ENCODE measurements at places on chromosomes 13 and 19. TPM values are rescaled to one million over a fixed set of nuclear protein-coding genes. Genes with fewer than 3 reads are reported as not detected.

DNA sequence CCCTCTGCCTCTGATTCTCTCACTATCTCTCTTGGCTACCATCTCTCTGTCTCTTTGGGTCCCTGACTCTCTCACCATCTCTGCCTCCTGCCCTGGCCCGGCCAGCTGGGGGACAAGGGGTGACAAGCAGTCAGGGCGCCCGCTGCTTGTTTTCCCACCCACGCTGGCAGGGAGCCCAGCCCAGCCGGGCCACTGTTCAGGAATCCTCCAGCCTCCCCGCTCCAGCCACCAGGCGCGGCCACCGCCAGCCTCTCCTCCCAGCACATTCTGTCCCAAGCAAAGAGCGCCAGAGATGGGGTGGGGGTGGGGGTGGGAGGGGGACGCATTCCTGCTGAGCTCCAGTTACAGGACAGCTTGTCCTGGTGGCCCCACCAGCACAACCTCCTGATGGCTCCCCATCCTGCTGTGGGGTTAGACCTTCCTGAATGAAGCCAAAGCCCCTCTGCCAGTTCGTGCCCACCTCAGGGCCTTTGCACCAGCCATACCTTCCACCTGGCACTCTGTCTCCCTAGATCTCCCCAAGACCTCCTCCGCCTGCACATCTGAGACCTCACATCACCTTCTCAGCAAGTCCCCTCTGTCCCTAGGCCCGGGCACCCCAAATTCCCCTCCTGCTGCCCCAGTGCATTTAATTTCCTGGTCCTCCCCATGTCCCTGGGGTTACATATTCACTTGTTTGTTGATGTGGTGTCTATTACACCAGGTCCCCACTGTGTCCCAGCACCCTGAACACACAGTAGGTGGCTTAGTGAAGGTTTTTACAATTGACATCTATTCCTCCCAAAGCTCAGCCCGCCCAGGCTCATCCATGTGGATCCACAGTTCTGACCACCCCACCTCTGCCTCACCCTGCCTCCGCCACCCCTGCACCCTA lies 12.5 kb downstream of the ARRDC2 start:
- no peak for DNase-seq

DNA sequence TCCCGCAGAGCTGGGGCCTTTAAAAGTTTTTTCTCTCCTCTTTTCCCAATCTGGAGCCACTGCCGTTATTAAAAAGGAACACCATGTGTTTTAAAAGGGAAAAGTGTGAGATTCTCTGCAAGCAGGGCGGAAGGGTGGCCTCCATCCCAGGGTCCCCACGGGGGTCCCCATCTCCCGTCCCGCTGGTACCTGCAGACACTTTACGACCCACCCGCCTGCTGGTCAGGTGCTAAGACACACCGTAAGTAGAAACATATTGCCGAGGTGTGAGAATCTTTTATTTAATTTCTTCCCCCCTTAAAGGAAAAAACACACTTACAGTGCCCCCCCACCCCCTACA lies 1.8 kb downstream of the CRLF1 start:
- DNase-seq, result no peak

- no peak for DNase-seq
Observed at GRCh38 chr13:64723724-64724123, 2506.4 kb downstream of the PCDH9 start.

ZNF583 gene
- 1.4 TPM for polyA plus RNA-seq
